Bronchial epithelial cell (primary cell): ENCODE measurements at places on chromosomes 6 and 20. TPM values are rescaled to one million over a fixed set of nuclear protein-coding genes. Genes with fewer than 3 reads are reported as not detected.

Gene OPRL1
- under 0.01 and 0.13 TPM in 2 replicates for total RNA-seq

Gene EFCAB8
- total RNA-seq = under 0.01 and 0.38 TPM in 2 replicates

Gene TP53TG5
- total RNA-seq = 0.13 TPM in 1 of 2 replicates, not detected in the other

Gene THBD
- 12.6 and 21.4 TPM in 2 replicates for total RNA-seq

Gene PRSS35
- 0.13 TPM in 1 of 2 replicates, not detected in the other for total RNA-seq

Gene BPI
- total RNA-seq = not detected in 2 replicates

Gene PHACTR3
- 15.0 and 32.0 TPM in 2 replicates for total RNA-seq

Gene F13A1
- 0.13 TPM in 1 of 2 replicates, not detected in the other for total RNA-seq

Gene MUCL3
- total RNA-seq = under 0.01 TPM in 1 of 2 replicates, not detected in the other

Gene PAK1IP1
- 12.2 and 25.5 TPM in 2 replicates for total RNA-seq

Gene ZSCAN31
- 12.1 and 41.9 TPM in 2 replicates for total RNA-seq

Gene OXT
- total RNA-seq = not detected in 2 replicates

Gene TLDC2
- total RNA-seq = 0.13 and 0.26 TPM in 2 replicates

Gene TRIM10
- total RNA-seq = not detected in 2 replicates

Gene WFDC12
- not detected in 2 replicates for total RNA-seq

Gene MOG
- not detected in 2 replicates for total RNA-seq

Gene NXT1
- 38.5 and 61.9 TPM in 2 replicates for total RNA-seq

Gene SPTLC3
- 2.4 and 4.6 TPM in 2 replicates for total RNA-seq

Gene SMPDL3A
- total RNA-seq = 6.0 and 7.4 TPM in 2 replicates

Gene ATRN
- total RNA-seq = 50.0 and 55.0 TPM in 2 replicates

Gene BHLHE23
- total RNA-seq = not detected in 2 replicates

Gene TGM3
- total RNA-seq = 11.8 and 42.6 TPM in 2 replicates

Gene SLC17A3
- total RNA-seq = not detected in 2 replicates

Gene ABHD12
- 21.6 and 33.0 TPM in 2 replicates for total RNA-seq

Gene NFKBIE
- 3.3 and 5.3 TPM in 2 replicates for total RNA-seq

Gene HTR1B
- total RNA-seq = under 0.01 and 0.26 TPM in 2 replicates
